ENCODE measurements at places on chromosomes 11 and 22.

DNA sequence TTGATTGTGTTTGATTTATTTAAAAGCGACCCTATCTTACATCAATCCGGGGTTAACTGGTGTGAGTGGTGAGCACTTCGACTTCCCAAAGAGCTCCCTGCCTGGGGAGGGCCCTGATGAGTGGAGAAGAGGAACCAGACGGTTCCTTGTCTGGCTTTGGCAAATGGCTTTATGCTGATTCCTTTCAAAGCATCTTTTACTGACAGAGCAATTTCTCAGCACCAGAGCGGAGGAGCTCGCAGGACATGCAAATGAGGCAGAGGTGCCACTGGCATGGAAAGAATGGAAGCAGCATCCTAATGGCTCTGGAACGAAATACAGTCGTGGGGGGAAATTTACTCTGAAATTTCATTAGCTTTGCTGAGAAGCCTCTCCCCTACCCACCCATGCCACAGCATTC, 410.9 kb upstream of the B3GAT1 start:
- DNase-seq = no peak

DNA sequence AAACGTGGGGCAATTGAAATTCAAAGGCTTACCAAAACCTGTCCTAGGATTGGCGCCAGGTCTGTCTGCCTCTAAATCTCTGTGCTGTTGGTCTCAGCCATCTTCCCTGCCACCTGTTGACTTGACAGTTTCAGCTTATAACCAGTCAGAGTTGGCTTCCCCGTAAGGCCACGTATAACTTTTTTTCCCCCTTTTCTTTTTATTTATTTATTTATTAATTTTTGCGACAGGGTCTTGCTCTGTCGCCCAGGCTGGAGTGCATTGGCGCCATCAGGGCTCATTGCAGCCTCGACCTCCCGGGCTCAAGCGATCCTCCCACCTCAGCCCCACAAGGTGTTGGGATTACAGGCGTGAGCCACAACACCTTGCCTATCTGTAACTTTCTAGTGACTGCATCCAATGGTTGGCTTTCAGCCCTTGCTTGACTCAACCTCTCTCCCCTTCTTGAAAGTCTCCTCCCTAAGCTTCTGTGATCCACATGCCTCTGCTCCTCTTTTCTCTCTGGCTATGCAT, 1.4 kb upstream of the SYVN1 start:
- no peak for DNase-seq

DNA sequence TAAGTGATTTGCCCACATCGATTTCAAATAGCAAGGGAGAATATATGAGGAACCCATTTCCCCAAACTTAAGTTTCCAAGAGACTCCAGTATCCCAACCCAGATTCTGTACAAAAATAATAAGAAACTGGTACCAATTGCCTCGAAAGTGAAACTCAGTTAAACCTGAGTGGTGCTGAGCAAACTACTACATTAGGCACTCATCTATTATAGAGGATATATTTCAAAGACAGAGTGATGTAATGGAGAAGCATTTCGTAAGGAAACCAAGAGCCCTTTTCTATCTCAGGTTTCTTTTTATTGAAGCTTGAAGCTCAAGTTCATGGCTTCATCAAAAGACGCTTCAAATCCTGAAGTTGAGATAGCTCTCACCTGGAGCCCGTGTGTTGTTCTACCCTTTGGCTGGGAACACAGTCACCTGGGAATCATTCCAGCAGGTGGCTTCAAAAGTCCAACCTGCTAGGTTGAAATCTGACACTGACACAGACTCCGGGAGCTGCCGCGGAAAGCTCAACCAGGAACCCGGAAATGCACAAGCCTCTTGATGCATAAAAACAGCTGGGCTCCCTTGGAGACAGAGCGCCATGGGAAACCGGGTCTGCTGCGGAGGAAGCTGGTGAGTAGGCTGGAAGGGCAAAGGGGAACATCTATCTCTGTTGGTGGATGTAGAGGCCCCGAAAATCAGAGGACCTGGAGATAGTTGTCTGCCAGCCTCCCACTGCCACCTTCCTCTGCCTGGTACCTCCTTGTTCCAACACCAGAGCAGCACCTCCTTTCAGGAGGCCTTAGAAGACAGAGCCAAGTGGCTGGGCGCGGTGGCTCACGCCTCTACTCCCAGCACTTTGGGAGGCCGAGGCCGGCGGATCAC, at the start of gene C11orf52:
C11orf52 (plus strand) TSS at position 524 of the 867 bp plus-strand sequence; CDS start at position 584, 60 bp downstream.
- peak; percentile 7 for DNase-seq

GRCh38 chr11:117807482-117808327, 10.7 kb upstream of the DSCAML1 start:
- peak; percentile 88 for DNase-seq

- no peak for DNase-seq
Observed at GRCh38 chr22:41264408-41264941, 21.5 kb downstream of the RANGAP1 start.

DNA sequence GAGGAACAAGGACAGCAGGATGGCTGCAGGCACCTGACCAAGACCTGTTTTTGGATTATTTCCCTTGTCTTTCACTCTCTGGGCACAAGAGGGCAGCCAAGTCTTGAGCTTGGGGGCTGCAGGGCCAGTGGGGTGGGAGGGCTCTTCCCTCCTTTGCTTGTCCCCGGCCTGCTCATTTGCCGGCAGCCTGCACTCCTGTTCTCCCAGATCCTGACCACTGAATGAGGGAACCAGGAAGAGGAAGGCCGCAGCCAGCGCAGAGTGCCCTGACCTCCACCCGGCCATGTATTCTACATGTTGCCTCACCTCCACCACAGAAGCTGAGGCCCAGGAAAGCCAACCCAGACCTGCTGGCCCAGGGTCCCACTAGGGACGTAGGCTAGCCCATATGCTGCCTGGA, 15.5 kb upstream of the NNMT start:
- DNase-seq = peak; percentile 82

GRCh38 chr11:27858866-27859265, 158.6 kb upstream of the BDNF start:
- DNase-seq = no peak

DNA sequence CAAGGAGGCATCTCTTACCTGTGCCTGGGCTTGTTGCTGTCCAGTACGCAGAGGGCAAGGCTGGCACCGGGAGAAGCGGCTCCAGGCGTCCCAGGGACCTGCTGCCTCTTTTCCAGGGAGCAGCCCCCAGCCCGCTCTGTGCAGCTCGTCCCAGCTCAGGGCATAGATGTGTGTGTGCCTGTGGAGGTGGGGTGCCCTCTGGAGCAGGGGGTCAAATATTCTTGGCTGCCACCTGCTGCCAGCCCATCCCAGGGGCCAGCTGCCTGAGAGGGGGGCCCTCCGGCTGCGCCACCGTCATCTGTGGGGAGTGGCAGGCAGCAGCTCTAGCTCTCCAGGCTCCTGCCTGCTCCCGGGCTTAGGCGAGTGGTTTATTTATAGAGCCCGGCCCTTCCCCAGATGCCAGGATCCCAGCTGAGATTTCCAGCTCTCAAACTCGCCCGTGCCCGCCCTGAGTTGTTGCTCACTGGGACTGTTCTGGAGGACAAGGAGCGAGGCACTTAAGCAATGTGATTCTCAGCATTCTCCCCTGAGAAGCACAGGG, 87.5 kb downstream of the RTL6 start:
- DNase-seq = no peak

GRCh38 chr11:110349138-110349996, 53.0 kb upstream of the RDX start:
- DNase-seq = no peak

- DNase-seq = peak; percentile 74
Observed at GRCh38 chr22:36239401-36240171, at the start of gene APOL2. APOL2 (minus strand) TSS chr22:36239527; CDS start chr22:36233162, 6,365 bp downstream.

DNA sequence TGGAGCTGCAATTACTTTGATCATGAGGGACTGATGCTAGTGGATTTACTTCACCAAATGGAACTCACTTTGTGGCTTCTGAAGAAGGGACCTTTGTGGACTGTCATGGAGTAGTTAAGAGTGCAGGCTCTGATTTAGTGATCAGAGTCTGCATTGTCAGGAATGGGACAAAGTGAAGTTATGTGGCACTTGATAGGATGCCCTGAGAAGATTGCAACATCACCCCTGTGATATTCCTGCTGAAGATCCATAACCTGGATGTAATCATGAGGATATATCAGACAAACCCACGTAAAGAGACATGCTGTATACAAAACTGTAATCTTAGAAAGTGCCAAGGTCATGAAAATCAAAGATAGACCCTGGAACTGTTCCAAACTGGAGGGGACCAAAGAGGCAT, 1.6 kb upstream of the TFIP11 start:
- no peak for DNase-seq

DNA sequence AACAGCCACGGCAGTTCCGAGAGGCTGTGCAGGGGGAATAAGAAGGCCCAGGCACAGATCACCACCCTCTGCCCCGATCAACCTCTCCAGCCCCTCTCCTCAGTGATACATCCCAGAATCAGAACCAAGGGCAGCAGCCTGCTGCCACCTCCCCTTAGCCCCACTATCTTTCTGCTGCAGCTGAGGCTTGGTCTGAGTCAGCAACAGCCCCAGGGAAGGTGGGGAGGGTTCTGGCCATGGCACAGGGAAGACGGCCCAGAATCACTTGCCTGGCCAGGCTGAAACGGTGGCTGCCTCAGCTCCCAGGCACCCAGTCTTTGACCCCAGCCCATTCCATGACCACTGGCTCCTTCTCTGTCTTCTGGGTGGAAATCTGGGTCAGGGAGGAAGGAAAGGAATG, 2.3 kb downstream of the CHID1 start:
- DNase-seq = no peak

DNA sequence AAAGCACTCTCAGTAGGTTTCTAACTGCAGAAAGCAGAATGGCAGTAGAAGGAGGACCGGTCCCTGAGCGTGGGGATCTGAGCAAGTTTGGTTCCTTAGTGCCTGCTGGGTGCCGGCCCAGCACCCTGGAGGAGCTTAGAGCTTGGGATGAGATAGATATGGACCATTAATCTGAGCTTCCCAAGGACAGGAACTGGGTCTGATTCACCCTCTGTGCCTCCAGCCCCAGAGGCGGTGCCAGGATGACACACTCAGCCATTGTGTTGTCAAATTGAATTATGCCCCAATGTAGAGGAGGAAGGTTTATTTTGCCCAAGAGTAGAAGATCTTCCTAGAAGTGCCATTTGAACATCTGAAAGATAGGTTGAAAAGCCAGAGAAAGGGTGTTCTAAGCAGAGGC, 4.3 kb downstream of the ZC3H7B start:
- DNase-seq = no peak

DNA sequence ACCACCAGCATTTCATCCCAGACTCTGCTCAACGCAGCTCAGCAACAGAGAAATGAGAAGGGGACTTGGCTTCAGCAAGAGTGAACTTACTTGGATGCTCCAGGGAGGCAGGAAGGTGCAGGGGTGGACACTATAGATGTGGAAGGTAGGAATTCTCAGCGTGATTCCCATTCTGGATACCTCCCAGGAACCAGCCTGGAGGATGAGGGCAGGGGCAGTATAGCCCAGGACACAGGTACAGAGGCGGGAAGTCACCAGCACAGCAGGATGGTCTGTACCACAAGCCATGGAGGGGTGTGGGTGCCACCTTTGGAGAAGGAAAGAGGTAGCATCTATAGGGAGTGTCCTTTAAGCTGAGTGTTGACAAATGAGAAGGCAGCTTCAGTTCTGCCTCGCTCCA, 1275.2 kb downstream of the TBC1D22A start:
- no peak for DNase-seq

GRCh38 chr11:85828640-85828978, 17.7 kb upstream of the SYTL2 start:
- DNase-seq = no peak

DNA sequence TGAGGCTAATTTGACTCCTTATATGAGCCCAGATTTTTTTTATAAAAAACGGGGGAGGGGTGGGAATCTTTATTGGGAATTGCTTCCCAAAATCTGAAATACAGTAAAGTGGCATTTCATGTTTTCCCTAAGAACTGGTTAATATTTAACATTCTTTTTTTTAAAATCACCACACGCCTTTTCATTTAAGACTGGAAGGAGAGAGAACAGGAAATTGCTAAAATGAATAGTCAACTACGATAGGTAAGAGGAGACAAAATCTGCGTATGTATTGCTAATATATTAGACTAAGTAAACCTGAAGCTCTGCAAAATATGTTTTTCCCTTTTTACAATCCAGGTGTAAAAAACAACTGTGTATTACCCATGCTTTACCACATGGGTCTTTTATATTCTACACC, 57.0 kb downstream of the SOX6 start:
- no peak for DNase-seq

- DNase-seq = no peak
Observed at GRCh38 chr22:37633089-37633624, 6.3 kb upstream of the SH3BP1 start.

GRCh38 chr11:121524233-121524631, 71.5 kb upstream of the SORL1-AS1 start:
- peak; percentile 70 for DNase-seq

DNA sequence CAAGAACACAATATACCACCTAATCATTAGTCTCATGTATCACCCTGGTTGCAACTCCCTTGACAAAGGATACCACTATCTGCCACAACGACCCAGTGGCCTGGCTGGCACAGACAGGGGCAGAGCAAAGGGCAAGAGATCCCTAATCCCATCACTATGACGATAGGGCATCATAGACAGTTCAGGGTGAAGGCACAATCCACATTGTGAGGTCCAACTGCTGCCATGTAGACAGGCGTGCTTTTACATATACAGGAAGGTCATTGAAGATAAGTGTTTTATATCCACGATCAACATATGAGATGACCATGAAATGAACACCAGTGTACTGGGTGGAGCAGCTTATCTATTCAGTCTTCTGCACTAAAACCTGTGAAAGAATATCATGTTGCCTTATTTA, 94.6 kb downstream of the IGLL1 start:
- no peak for DNase-seq

- DNase-seq = no peak
Observed at GRCh38 chr11:124071623-124071948, 30.5 kb upstream of the OR10G7 start.

GRCh38 chr11:111465400-111465799, 46.8 kb downstream of the BTG4 start:
- DNase-seq = no peak

- DNase-seq = no peak
Observed at GRCh38 chr22:45120931-45121330, 42.8 kb upstream of the NUP50 start.

GRCh38 chr11:69089258-69089657, 40.5 kb downstream of the TPCN2 start:
- no peak for DNase-seq

DNA sequence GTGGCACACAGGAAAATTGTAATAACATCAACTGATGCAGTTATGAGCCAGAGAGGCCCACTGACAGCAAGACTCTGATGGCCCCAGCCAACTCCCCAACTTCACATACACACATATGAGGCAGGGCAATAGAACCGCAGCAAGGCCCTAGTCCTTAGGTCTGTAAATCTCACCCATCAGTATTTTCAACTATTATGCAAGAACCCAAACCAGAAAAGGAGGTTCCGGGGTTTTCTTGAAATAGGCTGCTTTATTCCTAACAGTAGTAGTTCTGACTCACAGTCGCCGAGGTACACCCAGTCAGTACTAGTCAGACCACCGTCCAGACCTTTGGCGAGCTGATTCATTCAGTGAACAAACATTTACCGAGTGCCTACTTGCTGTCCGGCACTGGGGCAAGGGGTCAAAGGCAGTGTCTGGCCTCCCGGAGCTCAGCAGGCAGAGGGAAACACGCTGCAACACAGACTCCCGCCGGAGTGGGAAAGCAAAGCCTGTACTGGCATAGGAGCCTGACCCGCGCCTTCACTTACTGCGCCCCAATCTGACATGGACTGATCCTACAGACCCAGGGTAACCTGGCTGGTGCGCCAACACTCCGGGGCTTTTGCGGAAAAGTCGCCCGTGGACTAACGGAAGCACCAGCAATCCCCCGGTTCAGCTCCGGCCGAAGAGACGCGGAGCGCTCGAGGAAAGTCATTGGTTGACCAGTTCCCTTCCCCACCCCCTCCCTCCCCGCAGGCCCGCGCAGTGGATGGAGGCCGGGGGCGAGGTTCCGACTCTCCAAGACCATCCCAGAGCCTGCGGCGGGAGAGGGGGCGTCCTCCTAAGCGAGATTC, 1.3 kb downstream of the PLEKHA7 start:
- no peak for DNase-seq

Measured in NCI-H82 (cell line).